ENCODE measurements at places on chromosomes 1 and 21.

DNA sequence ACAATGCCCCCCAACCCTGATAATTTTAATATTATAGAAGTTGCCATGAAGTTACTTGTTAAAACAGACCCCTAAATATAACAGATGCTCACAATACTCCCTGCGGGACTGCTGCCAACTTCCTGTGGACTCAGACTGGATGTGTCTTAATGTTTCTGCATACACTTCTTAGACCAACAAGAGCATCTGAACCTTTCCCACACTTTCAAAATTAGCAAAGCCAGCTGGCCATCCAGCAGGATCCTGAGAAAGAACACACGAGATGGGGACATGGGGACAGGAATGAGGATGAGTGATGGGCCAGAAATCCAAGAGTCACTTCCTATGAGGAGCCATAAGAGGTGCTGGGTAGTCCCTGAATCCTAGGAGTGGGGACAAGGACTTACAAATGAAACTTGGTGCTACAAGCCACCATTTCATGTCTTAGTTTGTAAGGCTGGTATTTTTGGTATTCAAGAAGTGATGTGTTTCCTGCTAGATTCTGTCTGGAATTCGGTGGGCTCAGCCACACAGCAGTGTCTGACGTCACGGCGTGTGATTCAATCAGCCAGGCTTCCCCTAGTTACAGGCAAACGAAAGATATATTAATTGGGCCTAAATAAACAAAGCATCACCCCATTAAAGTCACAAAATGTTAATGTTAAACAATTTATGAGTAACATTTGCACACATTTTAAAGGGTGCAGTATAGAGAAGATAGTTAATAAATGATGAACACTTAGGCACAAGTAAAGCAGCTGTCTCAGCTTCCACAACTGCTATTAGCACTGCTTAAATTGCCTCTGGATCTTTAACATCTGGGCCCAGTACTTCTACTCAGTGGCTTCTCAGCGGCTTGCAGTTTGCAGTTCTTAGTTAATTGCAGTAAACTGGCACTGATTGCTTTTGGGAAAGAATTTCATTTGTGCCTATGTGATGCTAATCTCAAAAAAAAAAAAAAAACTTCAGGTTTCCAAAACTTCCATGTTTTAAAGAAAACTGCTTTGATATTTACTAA lies 41.2 kb upstream of the RGS8 start:
- peak; percentile 36 for DNase-seq

GRCh38 chr1:40806731-40807695 lies 23.4 kb downstream of the KCNQ4 start:
- peak; percentile 28 for DNase-seq

DNA sequence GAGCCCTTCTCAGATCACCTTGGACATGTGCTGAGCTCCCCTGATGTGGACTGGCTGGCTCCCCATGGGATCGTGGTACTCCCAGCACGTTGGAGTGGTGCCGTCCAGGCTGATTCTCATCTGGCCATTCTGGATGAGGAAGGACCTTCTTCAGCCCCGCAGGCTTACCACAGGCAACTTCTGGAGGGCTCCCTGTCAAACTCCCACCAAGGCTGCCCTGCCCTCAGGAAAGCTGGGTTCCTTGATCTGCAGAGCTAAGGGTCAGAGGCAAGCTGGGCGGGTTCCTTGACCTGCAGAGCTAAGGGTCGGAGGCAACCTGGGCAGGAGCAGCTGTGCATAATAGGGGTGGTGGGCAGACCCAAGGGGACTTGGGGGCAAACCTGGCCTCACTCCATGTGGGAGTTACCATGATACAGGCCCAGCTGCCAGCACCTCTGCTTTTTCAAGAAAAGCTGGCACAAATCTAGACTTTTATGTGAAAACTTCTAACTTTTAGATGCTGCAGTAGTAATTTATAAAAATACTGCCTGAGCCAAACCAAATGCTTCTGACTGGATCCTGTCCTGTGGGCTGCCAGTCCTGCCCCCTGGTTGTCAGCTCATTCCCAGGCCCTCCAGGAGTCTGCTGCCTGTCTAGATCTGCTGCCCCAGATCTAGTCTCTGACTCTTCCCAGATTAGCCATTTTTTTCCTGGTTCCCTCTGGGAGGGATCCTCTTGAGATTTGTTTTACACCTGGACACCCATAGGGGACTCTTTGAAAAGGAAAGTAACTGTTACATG lies 5.6 kb upstream of the THEM5 start:
- no peak for DNase-seq

GRCh38 chr1:214233856-214234634 lies 46.9 kb upstream of the SMYD2 start:
- no peak for DNase-seq

DNA sequence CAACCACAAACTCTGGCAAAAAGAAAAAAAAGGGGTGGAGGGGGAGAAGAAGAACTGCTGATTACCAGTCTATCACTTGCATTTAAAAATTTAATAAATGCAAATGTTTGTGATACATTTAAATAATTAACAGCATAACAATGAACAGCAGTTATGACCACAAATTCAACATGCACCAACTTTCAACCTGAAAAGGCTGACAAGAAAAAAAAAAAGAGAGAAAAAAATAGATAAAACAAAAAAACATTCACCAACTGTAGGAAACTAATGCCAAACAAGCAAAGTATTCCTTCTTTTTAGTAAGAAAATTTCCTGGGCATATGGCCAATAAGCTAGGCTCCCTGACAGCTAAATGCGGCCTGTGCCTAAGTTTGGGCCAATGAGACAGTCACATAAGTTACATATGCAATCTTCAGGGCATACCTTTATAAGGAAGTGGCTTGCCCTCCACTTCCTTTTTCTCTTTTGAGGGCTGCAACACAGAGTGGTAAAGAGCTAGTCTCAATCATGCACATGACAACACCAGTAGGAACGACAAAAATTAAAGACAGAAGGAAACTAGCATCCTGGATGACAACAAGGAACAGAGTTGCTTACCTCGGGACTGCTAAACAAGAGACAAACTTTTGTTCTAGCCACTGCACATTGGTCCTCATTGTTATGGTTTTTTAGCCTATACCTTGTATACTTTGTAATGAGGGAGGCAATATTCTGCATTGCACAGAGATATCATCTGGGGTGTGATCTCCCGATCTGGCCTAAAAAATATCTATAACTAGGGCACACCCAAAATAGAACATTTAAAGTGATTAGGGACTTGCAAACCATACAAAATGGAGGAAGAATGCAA lies 24.2 kb upstream of the PHTF1 start:
- DNase-seq: peak; percentile 62

- peak; percentile 59 for DNase-seq
Observed at GRCh38 chr1:57887964-57888491, 464.2 kb upstream of the DAB1 start.

DNA sequence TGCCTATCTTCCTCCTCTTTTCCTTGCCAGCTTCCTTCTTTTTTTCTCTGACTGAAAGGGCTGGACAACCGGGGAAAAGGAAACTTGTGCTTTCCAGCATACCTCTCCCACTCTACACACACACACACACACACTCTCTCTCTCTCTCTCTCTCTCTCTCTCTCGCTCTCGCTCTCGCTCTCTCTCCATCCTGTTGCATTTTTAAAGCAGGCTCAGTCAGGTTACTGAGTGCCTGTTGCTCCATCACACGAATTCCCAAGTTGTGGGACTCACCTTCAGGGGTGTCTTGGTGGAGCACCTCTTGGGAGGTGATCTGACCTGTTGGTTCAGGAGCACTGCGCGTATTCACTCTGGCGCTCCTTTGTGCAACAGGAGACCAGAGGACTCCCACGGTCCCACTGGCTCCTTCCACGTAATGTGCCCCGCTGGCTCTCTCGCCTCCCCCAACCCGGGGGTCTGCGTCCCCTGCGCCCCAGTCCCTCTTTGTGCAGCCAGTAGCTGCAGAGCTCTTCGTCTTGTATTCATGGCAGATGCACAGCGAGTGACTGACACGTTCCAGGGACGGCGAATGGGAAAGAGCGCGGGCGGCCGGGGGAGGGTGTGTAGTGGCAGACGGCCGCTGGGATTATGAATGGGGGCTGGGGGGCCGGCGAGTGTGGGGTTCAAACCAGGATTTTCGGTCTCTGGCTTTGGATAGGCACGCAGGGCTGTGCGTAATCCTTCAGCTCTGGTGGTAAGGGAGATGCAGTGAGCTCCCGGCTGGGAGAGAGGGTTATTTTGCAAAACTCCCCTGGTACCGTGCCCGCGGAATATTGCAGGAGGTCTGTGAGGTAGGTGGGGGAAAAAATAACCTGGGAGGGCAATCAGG lies 660 bp upstream of the PDE4B start:
- peak; percentile 52 for DNase-seq

GRCh38 chr21:42579456-42580075 lies 65.9 kb downstream of the SLC37A1 start:
- no peak for DNase-seq

- DNase-seq: no peak
Observed at GRCh38 chr1:180966744-180967536, 54.2 kb downstream of the KIAA1614 start.

DNA sequence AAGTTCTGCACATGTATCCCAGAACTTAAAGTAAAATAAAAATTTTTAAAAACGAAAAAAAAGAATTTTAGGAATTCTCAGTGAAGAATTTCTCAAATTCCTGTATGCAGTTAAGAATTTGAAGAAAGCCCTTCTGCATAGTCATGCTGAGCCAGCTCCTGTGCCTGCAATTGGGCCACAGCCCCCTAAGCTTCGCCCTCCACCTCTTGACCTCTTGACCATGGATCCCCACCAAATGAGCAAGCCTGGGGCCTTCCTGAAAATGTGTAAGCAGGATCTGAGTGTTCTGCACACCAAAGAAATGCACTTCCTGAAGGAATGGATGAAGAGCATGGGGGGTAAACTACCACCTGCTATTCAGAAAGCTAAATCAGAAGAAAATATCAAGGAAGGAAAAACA lies 52.0 kb downstream of the NBPF6 start:
- DNase-seq: no peak

DNA sequence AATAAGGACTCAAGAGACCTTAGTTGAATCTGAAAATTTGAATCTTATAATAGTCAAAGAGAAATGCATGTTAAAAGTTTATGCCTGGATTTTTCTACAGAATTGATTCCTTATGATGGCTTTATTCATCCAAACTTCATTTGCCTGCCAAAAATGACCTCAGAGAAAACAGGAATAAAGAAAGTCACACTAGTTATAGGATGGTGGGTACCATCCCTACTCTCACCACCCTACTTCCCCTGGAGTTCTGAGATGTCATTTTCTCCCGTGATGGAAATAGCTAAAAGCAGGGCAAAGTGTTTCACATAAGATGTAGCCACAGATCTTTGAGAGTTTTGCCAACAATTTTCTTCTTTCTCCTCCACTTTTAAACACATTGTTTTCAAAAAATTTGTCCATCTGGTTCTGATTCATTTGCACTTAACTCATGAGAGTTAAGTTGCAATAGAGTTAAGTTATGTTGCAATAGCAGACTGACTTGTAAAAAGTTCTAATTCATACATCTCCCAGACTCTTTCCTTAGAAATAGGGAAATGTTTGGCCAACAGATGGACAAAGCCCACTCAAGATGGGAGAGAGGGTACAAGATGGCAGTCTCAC lies 384.6 kb downstream of the PLPP3 start:
- peak; percentile 89 for DNase-seq

- peak; percentile 85 for DNase-seq
Observed at GRCh38 chr1:51768971-51769588, 109.4 kb downstream of the NRDC start.

DNA sequence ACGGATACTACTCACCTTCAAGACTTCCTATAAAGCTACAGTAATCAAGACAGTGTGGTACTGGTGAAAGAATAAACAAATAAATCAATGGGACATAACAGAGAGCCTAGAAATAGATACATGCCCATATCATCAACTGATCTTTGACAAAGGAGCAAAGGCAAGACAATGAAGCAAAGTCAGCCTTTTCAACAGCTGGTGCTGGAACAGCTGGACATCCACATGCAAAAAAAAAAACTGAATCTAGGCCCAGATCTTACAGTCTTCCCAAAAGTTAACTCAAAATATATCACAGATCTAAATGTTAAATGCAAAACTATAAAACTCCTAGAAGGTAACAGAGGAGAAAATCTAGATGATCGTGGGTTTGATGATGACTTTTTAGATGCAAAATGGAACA lies 170.3 kb downstream of the MIS18A start:
- no peak for DNase-seq

DNA sequence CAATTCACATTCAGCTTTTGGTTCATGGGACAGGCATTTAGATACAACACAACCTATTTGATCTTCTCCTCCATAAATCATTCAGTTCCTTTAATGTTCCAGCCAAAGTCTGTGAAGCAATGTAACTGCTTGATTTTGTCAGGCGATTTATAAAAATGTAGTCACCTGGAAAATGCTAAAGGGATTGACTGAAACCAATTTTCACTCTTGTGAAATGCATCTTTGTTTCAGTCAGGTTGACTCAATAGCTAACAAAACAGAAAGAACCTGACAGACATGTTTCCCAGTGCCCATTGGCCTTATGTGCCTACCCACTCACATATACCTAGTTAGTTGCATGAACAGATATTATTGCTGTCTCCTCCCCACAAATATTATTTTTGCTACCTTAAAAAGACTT lies 335.7 kb downstream of the CHRM3 start:
- DNase-seq: no peak
